ENCODE measurements at places on chromosomes 11 and 22.

DNA sequence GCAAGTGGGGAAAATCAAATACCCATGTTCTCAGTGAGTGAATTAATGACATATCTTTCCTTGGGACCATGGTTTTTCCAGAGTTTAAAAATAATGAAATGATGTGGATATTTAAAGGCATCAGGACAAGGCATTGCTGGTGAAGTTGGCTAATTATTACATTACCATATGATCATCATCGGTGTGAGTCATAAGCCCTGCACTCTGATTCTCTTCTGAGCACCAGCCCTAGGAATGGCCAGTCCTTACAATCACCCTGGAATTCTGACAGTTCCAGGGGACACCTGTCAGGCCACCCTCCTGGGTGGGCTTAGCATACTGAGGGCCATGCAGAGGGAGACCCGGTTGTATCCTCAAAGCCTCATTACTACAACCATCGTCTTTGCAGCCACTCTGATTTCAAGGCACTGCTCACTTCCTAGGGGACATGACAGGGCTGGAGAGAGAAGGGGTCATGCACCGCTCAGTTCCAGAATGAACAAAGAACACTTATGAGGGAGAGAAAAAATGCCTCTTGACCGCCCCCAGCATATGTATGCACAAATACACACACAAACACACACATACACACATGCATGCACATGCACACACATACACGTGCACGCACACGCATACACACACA lies 365.0 kb downstream of the MIAT start:
- DNase-seq: no peak

DNA sequence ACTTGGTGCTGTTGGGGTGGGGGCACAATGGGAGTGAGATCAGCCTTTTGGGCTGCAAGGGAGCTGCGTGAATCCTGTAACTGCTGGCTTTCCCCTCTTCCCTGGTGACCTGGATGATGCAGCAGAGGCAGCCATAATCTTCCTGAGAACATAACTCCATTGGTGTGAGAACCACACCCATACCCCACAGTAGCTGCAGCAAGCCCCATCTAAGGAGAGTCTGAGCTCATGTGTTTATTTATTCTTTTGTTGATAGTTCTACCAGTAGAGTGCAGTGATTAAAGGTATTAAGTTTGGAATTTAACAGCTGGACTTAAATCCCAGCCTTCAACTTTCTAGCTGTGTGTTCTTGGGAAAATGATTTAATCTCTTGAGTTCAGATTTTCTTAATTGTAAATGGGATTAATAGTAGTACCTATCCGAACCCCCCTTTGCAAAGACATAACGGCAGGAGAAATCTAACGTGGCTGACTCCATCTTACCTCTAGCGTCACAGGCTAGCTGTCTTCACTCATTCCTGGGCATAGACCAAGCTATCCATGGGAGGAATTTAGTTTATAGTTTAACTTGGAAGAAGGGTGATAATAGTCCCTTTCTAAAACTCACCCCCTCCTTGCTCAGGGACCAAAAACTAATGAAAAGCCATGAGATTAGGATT lies 385.0 kb upstream of the DDI1 start:
- no peak for DNase-seq

DNA sequence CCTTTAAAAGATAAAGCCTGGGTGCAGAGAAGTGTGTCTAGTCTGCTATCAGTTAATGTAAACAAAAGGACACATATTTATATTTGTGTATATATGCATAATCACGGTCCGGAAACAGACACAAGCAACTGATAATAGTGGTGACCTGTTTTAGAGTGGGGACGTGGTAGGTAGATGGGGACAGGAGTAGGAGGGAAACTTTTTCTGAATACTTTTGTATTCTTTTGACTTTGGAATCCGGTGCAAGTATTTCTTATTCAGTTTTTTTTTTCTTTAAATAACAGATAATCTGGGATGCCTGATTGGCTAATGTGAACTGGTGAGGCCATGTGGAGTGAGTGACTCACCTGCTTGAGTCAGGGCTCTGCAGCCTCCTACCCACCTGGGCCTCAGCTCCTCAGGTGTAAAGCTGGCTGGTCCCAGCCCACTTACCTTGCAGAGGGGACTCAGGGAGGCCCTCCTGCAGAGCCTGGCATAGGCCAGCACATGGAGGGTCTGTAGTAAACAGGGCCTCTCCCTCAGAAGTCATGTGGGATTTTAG lies 15.3 kb downstream of the MICAL2 start:
- no peak for DNase-seq

- DNase-seq: no peak
These were observed 53.4 kb upstream of the EMID1 start for GRCh38 chr22:29152045-29152953.

DNA sequence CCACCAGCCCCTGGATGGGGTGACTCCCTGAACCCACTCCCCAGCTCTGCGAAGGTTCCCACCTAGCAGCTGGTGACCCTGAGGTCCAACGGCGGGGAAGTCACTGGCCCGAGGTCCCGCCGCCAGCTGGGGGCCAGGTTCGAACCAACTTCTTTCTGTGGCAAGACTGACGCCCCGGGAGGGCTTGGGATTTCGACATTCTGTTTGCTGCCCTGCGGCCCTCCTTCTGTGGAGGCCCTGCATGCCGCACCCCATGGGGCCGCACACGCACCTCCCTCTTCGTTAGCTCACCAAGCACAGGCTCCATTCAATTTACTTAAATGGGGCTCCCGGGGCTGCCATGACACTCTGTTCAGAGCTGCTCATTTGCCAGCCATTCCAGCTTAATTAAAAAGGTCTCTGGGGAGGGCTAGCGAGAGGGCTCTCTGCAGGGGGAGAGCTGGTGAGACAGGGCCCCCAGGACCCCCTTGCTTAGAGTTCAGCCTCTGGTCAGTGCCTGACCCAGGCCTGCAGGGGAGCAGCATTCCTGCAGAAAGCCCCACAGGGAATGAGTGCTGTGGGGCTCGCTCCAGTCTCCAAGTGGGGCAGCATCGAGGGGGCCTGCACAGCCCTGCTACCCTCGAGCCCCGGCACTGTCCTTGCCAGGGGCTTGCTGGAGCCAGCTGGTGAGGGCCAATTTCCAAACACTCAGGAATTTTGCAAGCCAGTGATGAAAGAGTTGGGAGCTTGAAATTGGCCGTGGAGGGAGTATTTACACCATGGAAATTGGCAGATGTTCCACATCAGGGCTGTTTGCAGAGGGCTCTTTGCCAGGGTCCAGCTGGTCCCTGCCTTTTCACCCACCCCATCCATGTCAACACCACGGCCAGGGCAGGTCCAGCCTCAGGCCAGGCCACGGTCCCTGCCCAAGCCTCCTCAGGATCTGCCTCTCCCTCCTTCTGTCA lies 80.8 kb downstream of the CACNA1I start:
- DNase-seq: no peak
